ENCODE measurements at places on chromosomes 4 and X.

DNA sequence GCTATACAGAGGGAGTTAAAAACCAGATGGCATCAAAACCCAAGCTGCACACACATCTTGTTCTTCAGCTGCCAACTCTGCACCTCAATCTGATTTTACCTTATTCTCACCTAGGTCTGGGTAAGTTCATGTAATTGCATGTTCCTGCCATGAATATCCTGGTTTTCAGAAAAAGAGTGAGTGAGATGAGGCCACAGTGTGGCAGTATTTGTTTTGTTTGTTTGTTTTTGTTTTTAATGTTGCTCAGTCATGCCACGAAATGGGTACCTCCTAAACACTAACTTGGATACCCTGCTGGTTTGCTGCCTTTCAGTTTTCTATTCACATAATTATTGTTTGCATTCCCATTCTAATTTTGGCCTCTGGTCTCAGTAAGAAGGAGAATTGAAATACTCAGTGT lies 22.5 kb downstream of the TMEM164 start:
- DNase-seq, result no peak

DNA sequence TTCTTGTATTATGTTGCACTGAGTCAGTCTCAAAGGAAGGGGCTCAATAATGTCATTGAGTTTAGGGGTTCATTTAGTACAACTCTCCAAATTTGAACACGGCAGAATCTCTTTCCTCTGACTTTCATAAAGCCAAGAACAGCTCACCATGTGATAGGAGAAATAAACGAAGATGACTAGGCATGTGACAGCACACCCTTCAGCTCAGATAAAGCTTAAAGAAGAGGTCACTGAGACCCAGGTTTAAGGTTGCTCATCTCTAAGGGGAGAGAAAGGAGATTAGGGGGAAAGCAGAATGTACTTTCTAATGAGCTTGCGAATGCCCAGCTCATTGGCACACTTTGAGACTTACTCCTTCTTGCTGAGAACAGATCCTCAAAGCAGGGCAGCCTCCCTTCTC lies 89.0 kb downstream of the PLAC1 start:
- DNase-seq, result no peak

GRCh38 chrX:78708816-78709215 lies 38.7 kb upstream of the LPAR4 start:
- peak; percentile 81 for DNase-seq

GRCh38 chr4:165443276-165443675 lies 64.5 kb downstream of the CPE start:
- no peak for DNase-seq

- no peak for DNase-seq
Measured at GRCh38 chrX:16946971-16947562, 609 bp downstream of the REPS2 start.

DNA sequence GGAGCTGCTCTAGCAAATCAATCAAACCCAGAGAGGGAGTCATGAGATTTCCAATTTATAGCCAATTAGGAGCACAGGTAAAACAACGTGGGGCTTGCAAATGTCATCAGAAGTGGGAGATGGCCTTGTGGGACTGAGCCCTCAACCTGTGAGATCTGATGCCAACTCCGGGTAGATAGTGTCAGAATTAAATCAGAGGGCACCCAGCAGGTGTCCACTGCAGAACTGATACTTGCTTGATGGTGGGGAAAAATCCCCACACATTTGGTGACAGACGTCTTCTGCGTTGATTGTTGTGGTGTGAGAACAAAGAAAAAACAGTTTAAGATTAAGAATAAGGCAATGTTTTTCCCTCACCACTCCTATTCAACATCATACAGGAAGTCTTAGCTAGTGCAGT lies 1402.8 kb downstream of the RAPGEF2 start:
- no peak for DNase-seq

DNA sequence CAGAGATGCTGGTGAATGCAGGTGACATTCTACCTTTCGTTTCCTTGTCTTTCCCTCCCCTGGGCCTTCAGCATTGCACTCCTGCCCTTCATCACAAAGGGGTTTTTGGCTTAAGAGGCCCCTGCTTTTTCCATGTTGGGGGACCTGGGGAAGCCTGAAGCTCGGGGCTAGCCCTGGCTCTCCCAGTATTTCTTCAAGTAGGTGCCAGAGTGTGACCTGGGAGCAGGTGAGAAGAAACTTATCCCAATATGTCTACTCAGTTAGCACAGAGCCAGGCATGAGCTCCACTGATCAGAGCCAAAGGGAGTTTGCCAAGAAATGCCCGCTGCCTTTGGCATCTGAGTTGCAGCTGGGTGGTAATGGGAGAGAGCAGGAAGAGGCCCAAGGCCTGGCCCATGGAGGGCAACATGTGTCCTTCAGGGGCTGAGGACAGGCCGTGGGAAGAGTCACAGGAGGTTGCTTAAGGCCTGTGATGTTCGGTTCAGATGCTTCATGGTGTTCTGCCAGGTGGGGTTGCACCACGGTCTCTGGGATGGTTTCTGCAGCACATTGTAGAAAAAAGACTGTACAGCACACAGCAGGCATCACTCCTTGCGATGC lies 7.6 kb downstream of the PRRG3 start:
- no peak for DNase-seq

- DNase-seq, result no peak
Measured at GRCh38 chr4:87521757-87522374, 7.3 kb downstream of the SPARCL1 start.

- no peak for DNase-seq
Measured at GRCh38 chrX:51035746-51036145, 125.2 kb downstream of the BMP15 start.

DNA sequence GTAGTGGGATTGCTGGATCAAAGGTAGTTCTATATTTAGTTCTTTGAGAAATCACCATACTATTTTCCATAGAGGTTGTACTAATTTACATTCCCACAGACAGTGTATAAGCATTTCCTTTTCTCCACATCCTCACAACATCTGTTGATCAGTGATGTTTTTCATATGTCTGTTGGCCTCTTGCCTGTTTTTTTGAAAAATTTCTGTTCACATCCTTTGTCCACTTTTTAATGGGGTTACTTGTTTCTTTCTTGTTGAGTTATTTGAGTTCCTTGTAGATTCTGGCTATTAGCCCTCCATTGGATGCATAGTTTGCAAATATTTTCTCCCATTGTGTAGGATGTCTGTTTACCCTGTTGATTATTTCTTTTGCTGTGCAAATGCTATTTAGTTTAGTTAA lies 72.6 kb downstream of the STOX2 start:
- DNase-seq, result peak; percentile 50

- no peak for DNase-seq
Measured at GRCh38 chrX:100379388-100379986, 30.6 kb downstream of the PCDH19 start.

- no peak for DNase-seq
Measured at GRCh38 chr4:76579596-76580375, 144.8 kb downstream of the SHROOM3 start.

GRCh38 chr4:71184195-71184781 lies 154.5 kb upstream of the SLC4A4 start:
- DNase-seq, result peak; percentile 24

- no peak for DNase-seq
Measured at GRCh38 chr4:184898793-184899192, 73.0 kb upstream of the ACSL1 start.

GRCh38 chr4:146329050-146329716 lies 114.8 kb downstream of the REELD1 start:
- DNase-seq, result no peak

DNA sequence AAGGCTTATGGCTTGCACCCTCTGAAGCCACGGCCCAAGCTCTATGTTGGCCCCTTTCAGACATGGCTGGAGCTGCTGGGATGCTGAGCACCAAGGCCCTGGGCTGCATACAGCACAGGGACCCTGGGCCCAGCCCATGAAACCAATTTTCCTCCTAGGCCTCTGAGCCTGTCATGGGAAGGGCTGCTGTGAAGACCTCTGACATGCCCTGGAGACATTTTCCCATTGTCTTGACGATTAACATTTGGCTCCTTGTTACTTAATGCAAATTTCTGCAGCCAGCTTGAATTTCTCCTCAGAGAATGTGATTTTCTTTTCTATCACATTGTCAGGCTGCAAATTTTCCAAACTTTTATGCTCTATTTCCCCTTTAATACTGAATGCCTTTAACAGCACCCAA lies 844.7 kb downstream of the PCDH18 start:
- DNase-seq, result no peak

DNA sequence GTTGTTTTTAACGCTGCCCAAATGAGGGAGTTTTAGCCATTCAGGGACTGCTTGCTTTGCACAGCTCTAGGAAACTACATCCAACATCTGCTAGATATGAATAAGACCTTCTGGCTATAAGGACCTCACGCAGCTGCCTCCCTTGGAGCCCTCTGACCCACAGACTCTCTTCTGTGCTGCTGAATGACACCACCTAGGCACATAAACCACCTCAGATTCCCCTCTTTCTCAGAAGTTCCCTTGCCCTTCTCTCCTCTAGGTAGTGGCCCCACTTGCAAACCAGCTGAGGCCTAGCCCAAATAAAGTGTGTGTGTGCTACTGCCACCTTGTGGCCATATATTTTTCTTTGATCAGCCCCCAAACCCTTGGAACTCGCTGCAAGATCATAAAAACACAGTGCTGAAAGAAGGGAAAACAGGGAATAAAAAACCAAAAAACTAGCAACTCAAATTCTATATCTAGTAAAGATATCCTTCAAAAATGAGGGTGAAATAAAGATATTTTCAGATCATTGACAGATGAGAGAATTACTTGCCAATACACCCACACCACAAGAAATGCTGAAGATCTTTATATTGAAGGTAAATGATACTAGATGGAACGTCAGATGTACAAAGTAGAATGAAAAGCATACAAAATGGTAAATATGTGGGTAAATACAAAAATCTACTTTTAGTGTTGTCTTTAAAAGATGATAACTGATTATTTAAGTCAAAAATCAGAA lies 265.9 kb downstream of the ADAMTS3 start:
- peak; percentile 6 for DNase-seq

- no peak for DNase-seq
Measured at GRCh38 chrX:46710425-46710824, 48.5 kb downstream of the SLC9A7 start.

GRCh38 chrX:55130481-55130880 lies 41.7 kb downstream of the PAGE2 start:
- no peak for DNase-seq

DNA sequence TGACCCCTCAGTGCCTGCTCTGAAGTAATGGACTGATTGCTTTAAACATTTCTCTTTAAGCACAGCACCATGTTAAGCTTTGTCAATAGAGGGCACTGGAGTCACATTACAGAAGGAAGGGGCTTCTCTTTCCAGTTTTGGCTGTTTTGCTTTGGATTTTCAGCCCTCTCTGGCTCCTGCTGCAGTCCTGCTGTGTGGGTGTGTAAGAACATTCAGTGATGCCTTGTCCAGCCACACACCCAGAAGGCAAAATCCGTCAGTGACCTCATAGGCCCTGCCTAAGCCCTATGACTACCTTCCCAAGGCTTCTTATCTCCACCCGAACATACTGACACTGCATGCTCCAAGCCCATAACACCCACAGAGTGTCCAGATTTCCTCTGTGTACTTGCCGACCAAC lies 215.3 kb upstream of the CTSO start:
- DNase-seq, result peak; percentile 70

GRCh38 chr4:97500423-97500822 lies 642.9 kb downstream of the STPG2 start:
- no peak for DNase-seq

- DNase-seq, result peak; percentile 78
Measured at GRCh38 chr4:102036619-102037376, 246.3 kb downstream of the BANK1 start.

DNA sequence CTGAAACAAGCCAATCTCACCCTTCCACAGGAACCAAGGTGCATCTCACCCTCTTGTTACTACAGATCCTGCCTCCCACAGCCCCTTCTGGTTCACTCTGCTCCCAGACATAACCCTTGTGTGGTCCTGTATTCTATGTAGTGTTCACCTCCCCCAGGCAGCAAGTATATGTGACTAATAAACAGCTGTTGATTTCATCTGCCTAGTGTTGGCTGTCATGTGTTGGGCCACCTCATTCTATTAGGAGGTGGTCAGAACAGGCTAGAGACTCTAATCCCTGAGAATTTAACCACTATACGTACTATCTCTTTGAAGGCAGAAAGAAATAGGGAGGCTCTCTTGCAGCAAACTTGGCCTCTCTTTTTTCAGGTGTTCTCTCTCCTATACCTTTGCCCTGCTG lies 134.3 kb upstream of the RPL34 start:
- DNase-seq, result no peak
